ENCODE measurements at places on chromosomes 12 and 14. TPM values are rescaled to one million over a fixed set of nuclear protein-coding genes. Genes with fewer than 3 reads are reported as not detected.

GRCh38 chr14:61545726-61546455, 149.4 kb upstream of the HIF1A start:
- DNase-seq: no peak

GRCh38 chr12:90827567-90827966, 127.4 kb downstream of the CCER1 start:
- no peak for DNase-seq

- DNase-seq: no peak
These were observed 13.9 kb upstream of the EGLN3 start for GRCh38 chr14:33964599-33965317.

DNA sequence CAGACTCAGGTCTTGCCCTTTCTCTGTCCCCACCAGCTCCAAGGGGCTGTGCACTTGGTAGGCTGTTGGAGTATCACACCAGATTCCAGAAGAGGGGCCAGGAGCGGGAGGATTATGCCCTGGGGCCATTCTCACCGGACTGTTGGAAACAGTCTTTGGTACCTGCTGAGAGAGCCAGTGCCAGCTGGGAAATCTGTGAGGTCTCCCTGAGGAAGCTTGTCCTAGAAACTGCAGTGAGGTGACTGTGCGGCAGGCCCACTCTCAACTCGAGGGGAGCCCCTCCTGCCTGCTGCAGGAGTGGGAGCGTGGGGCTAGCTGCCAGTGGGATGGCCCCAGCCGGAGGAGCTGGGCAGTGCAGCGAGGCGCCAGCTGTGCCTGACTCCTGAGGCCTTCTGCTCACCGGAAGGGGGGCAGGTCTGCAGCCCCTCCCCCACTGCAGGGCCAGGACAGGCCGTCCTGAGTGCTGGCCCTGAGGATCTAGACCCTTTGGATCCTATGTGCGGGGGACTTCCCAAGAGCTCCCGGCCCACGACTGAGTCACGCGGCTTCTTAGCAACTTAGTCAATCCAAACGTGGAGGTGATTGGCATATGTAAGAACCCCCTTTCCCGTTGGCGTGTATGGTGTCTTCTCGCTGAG, 295.2 kb downstream of the CACNA1C start:
- no peak for DNase-seq

- DNase-seq: no peak
These were observed 393.5 kb downstream of the PCNX1 start for GRCh38 chr14:71300566-71301330.

GRCh38 chr12:100229036-100229635, 28.5 kb downstream of the ACTR6 start:
- DNase-seq: no peak

GRCh38 chr14:92939699-92940098, 16.7 kb downstream of the CHGA start:
- DNase-seq: no peak

GRCh38 chr12:111705672-111706071, 19.8 kb downstream of the ACAD10 start:
- no peak for DNase-seq

GRCh38 chr14:91244501-91244901, at the start of gene GPR68:
TSS of gene GPR68 (minus strand) at chr14:91244704. CDS start at chr14:91235050, 9,654 bp downstream.
- DNase-seq: no peak

DNA sequence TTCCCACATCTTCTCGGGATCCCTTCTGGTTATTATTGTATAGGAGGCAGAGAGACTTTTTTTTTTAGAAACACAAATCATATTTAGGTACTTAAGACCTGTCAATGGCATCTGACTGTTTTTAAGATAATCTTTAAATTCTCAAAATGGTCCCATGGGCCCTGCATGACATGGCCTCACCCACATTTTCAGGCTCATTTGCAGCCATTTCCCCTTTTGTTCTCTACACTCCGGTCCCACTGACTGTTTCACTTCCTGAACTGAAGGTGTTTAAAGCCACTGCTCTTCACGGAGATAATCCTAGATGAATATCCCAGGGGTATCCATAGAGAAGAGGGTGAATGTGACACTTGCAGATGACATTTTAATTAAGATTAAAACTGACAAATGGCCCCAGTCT, 12.3 kb upstream of the C12orf71 start:
- no peak for DNase-seq

DNA sequence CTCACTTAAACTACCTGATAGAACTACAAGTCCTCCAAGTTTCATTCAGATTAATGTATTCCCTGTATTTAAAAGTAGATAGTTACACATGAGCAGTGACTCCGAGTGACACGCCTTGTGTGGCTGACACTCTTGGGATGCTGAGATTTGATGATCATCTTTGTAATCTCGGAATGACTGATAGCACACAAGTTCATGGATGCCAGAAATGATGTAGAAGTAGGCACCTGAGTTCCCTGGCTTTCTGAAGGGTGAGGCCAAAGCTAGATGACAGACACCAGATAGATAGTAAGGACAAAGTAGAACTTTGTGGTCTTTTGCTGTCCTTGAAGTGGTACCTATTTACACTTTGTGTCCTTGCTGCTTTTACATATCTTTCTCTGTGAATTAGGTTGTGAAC, 491.2 kb downstream of the PCNX1 start:
- no peak for DNase-seq

GRCh38 chr12:13130981-13131380, 27.5 kb upstream of the GSG1 start:
- no peak for DNase-seq

DNA sequence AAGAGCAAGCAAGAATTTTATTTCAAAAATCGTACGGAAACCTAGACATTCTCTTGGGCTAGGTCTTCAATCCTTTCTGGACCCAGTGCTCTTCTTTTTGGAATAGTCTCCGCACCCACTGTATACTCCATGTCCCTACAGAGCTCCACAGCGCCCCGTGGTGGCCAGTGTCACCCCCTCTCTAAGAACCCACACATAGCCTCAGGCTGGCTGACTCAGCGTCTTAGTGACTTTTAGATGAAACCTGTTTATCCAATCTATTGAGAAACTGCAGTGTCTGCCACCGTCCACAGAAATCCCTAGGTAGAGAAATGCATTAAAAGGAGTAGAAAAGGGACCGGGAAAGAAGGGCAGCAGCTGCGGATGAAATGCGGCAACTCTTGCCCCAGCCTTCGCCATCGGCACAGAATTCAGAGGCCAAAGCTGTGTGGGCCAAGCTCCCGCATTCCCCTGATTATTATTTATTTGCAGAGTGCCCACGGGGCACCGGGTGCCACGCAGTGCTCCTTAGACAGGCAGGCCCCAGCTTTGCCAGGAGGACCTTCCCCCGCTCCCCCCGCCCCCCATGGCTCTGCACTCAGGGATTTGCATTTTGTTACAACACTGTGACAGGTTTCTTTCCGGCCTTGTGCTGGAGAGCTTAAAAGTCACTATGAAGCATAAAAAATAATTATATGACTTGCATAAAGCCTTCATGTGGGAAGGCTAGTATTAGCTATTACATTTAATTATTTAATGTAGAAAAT, 170.1 kb upstream of the FKBP4 start:
- DNase-seq: no peak

GRCh38 chr12:49794021-49794420, 34.2 kb downstream of the NCKAP5L start:
- DNase-seq: no peak

DNA sequence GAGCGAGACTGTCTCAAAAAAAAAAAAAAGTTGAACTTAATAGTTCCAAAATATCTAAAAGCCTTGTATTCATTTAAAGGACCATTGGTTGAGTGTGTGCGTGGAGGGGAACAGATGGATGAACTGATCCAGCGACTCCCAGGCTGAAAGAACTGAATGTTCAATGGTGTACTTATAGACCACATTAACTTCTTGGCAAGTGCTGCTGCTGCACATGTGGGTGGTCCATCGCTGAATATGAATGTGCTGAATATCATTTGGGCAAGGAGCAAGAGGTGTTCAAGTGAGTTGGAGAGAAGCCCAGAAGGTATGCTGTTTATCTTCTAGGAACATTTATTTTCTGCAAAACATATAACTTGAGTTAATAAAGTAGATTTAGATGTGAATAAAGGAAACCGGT, 289.0 kb upstream of the RPL10L start:
- no peak for DNase-seq

- DNase-seq: no peak
These were observed 60.9 kb downstream of the MAP1LC3B2 start for GRCh38 chr12:116620124-116620491.

- DNase-seq: no peak
These were observed 6.7 kb upstream of the KRT75 start for GRCh38 chr12:52440821-52441319.

DNA sequence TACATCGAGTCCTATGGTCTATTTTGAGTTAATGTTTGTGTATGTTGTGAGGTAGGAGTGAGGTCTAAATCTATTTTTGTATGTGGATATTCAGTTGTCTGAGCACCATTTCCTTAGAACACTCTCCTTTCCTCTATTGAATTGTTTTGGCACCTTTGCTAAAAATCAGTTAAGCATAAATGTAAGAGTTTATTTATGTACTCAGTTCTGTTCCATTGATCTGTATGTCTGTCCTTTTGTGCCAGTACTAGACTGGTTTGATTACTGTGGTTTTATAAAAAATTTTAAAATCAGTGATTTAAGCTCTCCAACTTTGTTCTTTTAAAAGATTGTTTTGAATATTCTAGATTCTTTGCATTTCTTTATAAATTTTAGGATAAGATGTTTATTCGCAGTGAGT, 70.1 kb upstream of the PCNX4 start:
- DNase-seq: no peak

DNA sequence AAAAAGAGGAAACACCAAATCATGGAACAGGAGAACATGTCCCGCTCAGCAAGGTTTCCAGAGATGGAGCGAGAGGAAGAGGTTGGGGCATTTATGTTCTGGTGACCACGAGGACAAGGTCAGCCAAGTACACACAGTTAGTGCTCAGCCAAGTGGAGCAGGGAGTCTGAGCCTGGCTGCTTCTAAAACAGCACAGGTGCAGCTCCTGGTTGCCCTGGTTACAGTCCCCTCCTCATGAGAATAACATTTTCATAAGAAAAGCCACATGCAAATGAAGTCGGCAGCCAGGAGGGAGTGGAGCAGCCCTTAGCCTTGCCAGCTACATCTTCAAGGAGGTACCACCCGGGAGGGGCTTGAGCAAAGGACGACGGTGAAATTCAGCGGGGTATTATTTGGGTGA, 81.8 kb downstream of the NOS1 start:
- DNase-seq: no peak

Gene CCDC177
- not detected for polyA plus RNA-seq

Gene NID2
- 0.35 TPM for polyA plus RNA-seq

Gene CLEC4A
- polyA plus RNA-seq: 0.59 TPM

Gene FGF23
- not detected for polyA plus RNA-seq

Gene ATF1
- polyA plus RNA-seq: 53.8 TPM

Gene OAS1
- polyA plus RNA-seq: 9.2 TPM

Gene RXYLT1
- 14.9 TPM for polyA plus RNA-seq

Gene BORCS5
- 8.4 TPM for polyA plus RNA-seq

Gene RNF212B
- not detected for polyA plus RNA-seq

Gene SMOC1
- polyA plus RNA-seq: not detected

Measured in naive thymus-derived CD4-positive, alpha-beta T cell (primary cell).